ENCODE measurements at places on chromosomes 5 and 9.

GRCh38 chr5:122615146-122615545 is 159.7 kb upstream of the SNX2 start:
- no peak for DNase-seq

- DNase-seq: no peak
Observed at GRCh38 chr5:35855187-35855586, 1.5 kb upstream of the IL7R start.

DNA sequence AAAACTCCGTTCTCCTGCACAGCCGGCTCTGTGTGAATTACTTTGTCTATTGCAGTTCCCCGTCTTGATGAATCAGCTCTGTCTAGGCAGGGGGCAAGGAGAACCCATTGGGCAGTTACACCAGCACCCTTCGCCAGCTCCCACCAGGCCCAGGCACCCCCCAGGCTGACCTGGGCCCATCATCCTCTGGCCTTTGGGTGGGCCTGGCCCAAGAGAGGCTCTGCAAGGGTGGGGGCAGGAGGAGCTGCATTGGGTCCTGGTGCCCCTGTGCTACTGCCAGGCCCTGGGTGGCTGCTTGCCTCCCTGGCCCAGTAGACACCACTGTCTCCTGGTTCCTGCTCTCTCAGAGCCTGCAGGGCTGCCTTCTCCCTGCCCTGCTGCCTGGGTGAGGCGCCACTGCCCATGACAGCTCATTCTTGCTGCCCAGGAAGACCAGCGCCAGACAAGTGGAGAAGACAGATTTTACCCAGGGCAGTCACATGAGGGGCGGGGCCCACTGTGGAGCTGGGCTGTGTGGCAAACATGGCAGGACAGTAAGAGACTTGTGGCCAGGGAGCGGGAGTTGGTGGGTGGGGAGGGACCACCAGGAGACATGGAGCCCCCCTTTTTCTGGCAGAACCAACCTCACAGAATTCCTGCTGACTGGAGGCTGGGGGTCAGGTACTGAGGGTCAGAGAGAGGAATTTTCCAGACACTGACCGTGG is 67.2 kb downstream of the MRPL36 start:
- no peak for DNase-seq

DNA sequence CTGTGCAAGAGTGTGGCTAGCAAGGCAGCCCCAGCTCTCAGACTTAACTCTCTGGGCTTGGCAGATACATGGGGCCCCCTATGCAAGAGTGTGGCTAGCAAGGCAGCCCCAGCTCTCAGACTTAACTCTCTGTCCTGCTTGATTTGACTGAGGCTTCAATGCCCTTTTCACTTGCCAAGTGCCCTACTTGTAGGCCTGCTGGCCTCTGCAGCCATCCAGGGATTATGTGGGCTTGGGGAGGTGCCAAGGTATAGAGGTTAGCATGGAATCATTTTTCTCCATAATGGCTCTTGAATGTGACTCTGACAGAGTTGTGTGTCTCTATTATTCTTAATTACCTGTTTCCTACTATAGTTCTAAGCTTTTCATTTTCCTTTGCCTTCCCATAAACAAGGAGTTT is 115.5 kb upstream of the RUSC2 start:
- DNase-seq: no peak

DNA sequence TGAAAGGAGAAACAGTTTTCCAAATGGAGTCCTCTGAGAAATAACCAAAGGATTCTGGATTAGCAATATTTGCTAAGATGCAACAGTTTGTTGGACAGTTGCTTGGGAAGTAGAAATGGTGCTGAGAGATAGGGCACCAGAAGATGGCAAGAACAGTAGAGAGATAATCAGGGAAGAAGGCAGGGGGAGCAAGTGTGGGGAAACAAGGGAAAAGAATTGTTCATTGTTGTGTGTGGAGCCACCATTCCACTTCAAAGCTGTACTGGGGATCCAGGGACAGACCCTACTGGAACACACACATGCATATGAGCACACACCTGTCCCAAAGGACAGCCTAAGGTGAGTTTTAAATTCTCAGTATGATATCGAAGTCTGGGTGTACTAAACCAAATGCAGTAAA is 152.5 kb downstream of the ZNF608 start:
- no peak for DNase-seq

- no peak for DNase-seq
Observed at GRCh38 chr5:68027519-68027918, 188.0 kb upstream of the PIK3R1 start.

DNA sequence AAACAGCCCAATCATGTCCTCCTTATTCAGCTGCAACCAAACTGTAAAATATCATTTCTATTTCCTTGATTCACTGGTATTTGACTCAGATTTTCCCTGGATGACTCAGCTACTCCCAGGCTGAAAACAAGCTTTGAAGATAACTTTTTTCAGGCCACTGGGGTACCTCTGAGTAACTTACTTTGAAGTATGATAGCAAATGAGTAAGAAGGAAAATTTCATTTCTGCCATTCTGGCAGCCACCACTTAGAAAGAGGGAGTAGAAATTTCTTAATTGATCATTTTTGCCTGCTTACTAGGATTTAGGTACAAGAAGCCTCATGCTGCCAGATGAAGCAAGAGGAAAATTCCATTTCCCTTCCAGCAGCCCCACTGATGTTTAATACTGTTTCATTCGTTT is 247.4 kb downstream of the PRELID2 start:
- DNase-seq: no peak

GRCh38 chr9:100474082-100474923 is 1.4 kb downstream of the TMEFF1 start:
- peak; percentile 15 for DNase-seq

DNA sequence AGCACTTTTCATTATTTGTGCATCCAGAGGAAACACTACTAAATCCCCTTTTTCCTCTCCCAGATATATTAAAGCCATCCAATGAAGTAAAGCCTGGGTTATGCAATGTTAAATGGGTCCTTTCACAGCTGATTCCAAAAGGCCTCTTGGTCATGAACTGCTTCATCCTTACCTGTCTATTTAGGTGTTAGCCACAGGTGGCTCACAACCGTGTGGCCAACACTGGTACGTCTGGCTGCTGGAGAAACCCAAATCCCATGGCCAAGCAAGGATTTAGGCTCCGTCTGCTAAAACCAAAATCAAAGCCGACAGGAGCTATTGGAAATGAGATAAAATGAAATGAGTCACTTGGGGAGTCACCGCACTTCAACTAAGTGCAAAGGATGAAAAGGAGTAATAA is 193.9 kb downstream of the ADCY2 start:
- no peak for DNase-seq

All from right lung (tissue), 10 donors.